ENCODE measurements at places on chromosomes 7 and 10.

DNA sequence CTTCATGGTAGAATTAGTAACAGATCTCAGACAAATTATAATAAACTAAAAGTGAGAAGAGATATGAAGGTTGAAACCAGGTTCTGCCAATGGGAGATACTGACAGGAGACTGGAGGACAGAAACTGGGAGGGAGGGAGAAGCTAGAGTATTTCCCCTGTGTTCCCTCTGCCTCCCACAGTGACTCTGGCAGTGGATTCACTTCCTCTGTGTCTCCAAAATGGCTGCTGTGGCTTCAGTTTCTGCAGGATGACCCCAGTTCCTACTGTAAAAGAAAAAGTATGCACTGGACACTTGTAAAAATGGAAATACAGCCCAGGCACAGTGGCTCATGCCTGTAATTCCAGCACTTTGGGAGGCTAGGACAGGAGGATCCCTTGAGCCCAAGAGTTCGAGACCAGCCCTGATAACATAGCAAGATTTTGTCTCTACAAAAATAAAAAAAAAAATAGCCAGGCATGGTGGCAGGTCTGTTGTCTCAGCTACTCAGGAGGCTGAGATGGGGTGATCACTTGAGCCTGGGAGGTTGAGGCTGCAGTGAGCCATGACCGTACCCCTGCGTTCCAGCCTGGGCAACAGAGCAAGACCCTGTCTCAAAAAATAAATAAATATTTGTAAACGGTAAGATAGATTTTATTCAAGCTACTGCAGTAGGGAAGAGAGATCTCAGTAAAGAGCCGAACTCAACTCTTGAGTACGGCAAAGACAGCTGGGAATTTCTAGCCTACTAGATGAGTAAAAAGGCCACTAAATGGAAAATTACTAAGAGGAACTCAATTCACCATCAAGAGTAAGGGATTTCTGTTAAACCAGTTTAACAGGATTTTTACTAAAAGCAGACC lies 156.6 kb upstream of the TRIM24 start:
- DNase-seq = no peak

DNA sequence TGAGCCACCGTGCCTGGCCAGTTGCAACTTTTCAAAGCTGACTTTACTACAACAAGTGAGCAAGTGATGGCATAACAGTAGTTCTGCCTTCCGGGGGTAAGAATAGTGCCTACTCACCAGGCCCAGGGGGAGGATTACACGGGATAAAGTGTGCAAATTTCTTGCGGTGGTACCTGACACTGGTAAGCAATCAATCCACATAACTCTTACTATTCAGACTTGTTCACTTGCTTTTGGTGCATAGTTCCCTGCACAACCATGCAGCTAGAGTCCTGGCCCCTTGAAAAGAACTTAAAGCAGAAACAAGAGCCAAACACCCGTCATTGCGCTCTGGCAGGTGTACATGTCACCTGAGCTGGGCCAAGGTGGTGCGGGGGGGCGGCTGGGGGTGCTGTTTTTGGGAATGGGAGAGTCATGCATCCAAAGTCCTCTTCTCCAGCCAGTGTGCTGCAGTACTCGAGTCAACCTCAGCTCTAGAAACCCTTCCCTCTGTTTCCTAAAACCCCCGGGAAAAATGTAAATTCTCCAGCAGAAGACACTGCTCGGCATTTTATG lies 5.4 kb upstream of the COBL start:
- no peak for DNase-seq

GRCh38 chr7:47739891-47740290 lies 158.0 kb upstream of the TNS3 start:
- no peak for DNase-seq

GRCh38 chr10:132535065-132535651 lies 2.4 kb upstream of the INPP5A start:
- no peak for DNase-seq

DNA sequence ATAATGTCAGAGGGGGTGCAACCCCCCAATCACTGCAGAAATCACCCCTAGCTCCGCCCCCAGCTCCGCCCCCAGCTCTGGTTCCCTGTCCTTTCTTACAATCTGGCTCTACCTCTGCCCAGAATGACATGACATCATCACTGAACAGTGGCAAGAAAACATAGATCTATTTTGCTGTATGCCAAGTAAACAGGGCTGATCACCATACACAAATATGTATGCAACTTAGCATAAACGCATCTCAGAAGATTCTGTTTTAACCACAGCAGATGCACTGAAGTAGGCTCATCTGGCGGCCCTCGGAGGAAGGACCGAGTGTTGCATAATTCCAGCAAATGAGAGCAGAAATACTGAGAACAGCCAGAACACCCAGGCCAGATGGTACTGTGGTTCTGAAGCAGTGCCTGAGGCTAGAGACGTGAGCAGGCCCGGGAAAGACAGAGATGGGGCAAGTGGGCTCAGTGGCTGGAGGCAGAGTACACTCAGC lies 293.3 kb upstream of the KLF14 start:
- DNase-seq = peak; percentile 99

DNA sequence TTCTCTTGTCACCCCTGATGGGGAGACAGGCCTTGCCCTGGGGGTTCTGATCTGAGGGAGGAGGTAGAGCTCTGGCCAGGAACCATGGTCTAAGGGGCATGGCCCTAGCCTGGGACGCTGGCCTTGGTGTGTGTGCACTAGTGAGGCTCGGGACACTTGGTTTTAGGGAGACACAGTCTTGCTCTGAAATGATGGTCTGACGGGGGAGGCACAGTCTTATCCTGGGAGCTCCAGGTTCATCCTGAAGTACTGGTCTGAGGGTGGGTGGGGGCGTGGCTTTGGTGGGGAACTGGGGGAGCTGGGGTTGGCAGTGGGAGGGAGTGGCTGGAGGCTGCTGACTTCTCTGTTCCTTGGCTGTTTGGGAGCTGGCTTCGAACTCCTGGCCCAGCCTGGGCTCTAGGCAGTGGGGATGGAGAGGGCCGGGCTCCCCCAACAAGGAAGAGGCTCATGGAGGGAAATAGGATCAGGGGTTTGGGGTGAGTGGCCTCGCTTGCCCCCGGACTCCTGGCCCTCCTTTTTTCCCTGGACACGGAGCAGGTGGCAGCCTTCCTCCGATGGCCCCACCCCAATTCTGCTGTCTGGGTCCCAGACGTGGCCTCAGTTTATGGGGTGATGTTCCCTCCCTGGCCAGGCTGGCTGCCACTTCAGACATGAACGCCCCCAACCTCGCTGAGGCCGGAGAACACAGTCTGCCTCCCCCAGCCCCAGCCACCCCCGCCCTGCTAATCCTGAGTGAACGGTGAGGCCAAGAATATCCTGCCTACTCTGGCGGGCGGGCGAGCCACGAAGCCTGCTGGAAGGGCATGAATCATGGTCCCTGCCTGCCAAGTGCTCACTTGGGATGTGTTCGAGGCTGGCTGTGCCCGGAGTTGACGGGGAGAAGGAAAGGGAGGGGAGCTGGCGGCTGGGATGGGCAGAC lies 43.5 kb downstream of the TMEM270 start:
- peak; percentile 61 for DNase-seq

DNA sequence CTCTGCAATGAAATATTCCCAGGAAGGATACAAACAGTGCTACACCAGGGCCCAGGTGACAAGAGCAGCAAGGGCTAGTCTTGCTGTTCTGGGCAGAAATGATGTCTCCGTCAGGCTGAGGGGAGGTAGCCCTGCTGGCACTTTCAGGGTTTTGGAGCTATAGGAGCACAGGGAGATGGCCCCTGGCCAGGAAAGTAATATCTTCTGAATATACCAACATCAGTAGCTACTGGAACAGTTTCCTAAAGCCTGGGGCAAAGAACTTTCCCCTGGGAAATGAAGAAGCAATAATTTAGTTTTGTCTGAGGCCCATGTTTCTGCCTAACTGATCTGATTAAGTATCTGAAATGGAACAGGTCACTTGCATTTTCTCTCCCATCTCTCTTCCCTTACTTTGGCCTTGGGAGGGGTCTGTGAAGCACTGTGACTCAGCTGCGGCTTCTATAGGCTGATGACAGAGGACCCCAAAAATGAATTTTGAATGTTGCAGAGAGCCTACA lies 489.1 kb upstream of the PODXL start:
- DNase-seq = no peak

- peak; percentile 68 for DNase-seq
Observed at GRCh38 chr10:69065406-69066361, 22.2 kb upstream of the SRGN start.

- DNase-seq = peak; percentile 46
Observed at GRCh38 chr10:3048119-3049019, 19.0 kb upstream of the PFKP start.

GRCh38 chr10:119368991-119369869 lies 161.9 kb downstream of the GRK5 start:
- DNase-seq = peak; percentile 36

DNA sequence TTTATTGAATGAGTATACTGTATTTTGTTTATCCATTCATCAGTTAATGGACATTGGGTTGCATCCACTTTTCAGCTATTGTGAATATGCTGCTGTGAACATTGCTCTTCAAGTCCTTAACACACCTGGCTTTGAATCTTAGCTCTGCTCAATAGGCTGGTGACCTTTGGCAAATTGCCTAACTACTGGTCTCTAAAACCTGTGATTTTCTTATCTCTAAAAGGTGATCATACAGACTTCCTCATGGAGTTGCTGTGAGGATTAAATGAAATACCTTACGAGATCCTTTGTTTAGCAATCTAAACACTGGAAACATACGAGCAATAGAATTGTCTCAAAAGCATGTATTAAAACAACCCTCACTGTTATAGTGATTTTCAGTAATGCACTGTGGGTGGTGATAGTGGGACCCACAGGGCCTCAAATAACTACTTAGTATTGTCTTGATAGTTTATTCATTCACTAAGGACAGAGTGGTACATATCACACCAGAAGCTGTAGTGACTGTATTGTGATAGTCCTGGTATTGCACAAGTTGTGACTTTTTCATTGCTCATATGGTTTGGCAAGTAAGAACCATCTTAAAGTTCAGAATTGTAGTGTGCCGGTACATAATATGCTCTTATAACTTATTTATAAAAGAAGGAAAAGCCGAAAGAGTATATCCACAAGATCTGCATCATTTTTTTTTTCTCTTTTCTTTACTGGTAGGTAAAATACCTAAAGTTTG lies 257.6 kb downstream of the EXOC4 start:
- DNase-seq = peak; percentile 4

GRCh38 chr10:22634093-22634492 lies 80.3 kb downstream of the PIP4K2A start:
- no peak for DNase-seq

DNA sequence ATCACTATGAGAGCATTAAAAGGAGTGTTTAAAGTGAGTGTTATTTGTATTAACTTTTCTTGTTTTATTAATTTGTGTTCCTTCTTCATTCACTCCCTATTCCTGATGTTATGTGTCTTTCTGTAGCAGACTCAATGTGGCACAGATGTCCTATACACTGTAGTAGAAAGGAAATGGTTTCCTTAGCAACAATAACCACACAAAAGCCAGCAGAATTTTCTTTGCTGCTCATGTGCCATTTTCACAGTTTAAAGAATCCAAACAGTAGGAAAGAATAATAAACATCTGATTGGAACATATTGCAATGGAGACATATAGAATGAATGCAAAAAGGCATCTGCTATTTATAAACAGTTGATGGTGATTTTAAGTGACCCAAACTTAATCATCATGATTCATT lies 763.6 kb downstream of the PHTF2 start:
- peak; percentile 25 for DNase-seq

GRCh38 chr7:30826181-30826580 lies 55.0 kb downstream of the MINDY4 start:
- DNase-seq = no peak

GRCh38 chr10:77905086-77905748 lies 21.3 kb downstream of the DLG5 start:
- no peak for DNase-seq

- no peak for DNase-seq
Observed at GRCh38 chr7:110224643-110225042, 866.3 kb upstream of the LRRN3 start.

DNA sequence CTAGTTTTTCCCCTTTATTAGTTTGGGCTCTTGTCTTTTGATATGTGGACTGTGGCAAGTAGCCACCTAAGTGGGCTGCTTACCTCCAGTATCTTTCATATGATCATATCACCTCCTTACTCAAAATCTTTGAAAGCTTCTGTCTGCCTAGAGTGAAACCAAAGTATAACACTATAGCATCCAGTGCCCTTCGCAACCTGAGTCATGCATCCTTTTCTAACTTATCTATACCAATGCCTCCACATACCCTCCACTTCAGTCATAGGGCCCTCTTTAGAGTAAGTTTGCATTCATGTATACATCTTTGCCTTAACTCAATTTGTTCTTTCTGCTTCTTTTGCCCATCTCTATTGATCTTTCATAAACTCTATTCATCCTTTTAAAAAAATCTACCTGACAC lies 15.7 kb upstream of the MACC1 start:
- DNase-seq = no peak

- DNase-seq = peak; percentile 84
Observed at GRCh38 chr10:28734938-28735759, 57.8 kb downstream of the BAMBI start.

GRCh38 chr7:353746-354325 lies 63.9 kb downstream of the FOXL3 start:
- peak; percentile 22 for DNase-seq

DNA sequence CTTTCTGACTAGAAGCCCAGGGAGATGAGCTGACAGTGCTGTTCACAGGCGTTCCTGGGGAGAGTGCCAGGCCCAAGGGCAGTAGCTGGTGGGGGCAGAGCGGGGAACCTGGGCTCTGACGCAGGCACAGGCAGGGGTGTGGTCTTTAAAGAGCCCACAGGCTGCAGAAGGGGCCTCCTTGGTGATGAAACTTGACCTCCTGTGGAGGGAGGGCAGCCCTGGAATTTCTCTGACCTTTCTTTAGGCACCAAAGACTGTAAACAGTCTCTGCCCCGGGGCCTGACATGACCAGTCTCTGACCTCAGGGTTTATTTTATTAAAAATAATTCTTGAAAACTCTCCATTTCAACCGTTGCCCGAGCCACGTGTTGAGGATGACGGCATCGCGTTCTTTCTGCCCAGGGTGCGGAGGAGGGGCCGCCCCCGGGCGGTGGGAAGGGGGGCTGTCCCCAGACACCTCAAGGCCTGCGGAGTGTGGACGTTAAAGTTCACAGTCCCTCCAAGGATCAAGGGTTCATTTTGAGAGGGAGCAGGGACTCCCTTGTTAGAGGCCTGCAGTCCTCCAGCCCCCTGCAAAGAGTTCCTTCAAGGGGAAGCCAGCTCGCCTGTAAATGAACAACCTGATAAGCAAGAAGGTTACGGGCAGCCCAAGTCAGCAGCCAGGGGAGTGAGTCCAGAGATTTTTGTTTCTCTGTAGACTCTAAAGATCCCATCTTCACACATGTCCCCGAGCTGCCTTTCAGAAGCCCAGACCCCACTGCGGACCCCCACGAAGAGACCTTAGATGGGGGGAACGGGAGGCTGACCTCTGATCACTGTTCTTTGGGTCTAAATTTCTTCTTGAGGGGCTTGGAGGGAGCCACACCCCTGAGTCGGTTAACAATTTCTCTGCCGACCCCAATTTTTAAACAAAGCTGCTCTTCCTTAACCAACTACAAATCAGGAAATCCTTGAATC lies 128.9 kb downstream of the VIPR2 start:
- no peak for DNase-seq

DNA sequence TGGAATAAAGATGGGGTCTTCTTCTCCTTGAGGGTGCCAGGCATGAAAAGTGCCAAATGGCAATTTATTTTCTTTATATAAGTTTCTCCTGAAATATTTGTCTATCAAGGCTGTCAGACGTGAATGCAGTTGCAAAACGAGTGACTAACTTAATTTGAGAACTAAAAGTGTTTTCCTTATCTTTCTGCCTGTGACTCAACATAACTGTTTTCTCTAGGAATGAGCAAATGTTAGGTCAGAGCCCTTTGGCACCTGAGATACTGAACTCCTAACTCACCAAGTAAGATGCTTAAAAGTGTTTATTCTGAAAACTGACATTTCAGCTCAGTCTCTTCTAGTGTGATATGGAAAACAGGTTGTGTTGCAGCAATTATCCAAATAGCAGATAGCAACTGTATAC lies 197.0 kb downstream of the STK31 start:
- no peak for DNase-seq
